ENCODE measurements at places on chromosomes 16 and 17. TPM values are rescaled to one million over a fixed set of nuclear protein-coding genes. Genes with fewer than 3 reads are reported as not detected.

Gene KCTD19
- total RNA-seq: not detected

Gene TEX19
- total RNA-seq: not detected

Gene ZNF750
- total RNA-seq: 19.3 TPM

Gene CBX8
- 6.5 TPM for total RNA-seq

Gene COA3
- 80.4 TPM for total RNA-seq

Gene HSPB9
- not detected for total RNA-seq

Gene SEPTIN1
- total RNA-seq: 8.2 TPM

DNA sequence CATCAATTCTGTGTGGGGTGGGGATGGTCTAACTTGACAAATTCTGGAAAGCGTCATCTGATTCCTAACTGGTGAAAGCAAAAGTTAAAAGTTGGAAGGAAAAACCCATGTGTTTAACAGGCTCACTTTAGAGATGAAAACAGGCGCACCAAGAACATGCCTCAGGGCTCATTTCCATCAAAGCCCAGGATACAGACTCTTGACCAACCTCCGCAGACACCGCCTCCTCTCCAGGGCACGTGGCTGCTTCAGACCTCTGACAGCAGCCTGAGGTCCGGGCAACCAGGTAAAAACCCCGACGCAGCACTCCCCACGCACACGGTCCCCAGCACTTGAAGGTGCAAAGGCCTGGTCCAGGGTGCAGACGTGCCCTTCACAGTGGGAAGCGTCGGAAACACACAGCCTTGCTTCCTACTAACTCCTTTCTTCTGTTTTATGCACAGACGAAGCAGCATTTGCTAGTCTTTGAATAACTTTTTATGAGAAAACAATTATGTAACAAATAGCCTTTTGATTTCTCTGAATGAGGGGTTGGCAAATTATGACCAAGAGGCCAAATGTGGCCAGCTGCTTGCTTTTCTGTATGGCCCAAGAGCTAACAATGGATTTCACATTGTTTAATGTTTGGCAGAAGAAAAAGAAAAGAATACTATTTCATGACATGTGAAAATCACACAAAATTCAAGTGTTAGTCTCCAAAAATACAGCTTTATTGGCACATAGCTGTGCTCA lies 44.2 kb upstream of the TRAP1 start:
- DNase-seq: no peak

DNA sequence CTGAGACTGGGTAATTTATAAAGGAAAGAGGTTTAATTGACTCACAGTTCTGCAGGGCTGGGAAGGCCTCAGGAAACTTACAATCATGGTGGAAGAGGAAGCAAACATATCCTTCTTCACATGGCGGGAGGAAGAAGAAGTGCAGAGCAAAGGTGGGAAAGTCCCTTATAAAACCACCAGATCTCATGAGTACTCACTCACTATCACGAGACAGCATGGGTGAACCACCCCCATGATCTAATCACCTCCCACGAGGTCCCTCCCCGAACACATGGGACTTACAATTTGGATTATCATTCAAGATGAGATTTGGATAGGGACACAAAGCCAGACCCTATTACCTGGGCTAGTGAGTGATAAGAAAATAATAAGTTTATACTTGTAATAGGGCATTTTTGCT lies 70.6 kb upstream of the HS3ST2 start:
- DNase-seq: no peak

DNA sequence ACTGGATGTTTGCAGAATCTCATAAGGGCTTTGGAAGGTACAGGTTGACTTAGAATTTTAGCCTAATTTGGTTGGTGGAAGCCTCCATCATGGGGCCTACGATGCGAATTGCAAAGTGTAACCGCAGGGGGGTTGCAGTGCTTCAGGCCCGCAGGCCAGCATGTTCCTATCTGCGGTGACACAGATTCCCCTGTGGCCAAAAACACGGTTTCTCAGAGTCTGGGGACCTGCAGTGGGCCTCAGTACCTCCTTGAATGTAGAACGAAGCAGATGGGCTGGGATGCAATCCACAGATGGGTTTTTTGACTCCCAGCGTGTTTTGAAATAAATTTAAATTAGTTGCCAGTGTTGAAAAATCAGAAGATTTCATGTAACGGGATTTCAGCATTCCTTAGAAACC lies 34.7 kb downstream of the KIAA0513 start:
- no peak for DNase-seq

- no peak for DNase-seq
Measured at GRCh38 chr17:42055496-42055895, 5.1 kb upstream of the C17orf113 start.

DNA sequence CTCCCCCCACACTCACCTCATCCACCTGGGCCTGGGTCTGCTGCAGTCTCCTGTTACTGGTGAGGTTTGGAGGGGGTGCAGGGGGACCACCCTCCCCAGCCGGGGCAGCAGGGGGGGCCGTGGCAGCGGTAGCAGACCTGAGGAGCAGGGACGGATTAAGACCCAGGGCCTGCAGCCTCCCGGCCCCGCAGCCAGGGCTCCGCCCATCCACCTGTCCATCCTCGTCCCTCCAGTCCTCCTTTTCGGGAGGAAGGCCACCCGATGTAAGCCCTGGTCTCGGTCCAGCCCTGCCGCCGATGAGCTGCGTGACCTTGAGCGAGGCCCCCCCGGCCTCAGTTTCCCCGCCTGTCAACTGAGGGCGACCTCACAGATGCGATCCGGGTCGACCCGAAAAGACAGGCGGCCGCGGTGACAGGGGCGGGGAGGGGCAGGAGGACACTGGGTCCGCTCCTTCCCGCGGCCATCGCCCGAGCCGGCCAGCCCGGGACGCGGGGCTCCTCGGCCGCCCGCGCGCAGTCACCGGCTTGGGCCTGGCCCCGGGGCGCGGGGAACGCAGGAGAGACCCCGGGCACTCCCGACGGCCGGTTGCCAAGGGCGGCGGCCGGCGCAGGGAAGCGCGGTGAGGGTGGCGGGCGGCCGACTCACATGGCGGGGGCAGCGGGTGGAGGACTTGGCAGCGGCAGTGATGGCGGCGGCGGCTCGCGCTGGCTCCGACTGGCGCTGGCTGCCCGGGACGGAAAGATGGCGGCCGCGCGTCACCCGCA lies at the start of gene VAMP2:
Gene VAMP2 (minus strand): TSS at position 716 of the 764 bp plus-strand sequence. CDS start 69 bp downstream, at position 647.
- peak; percentile 88 for DNase-seq

DNA sequence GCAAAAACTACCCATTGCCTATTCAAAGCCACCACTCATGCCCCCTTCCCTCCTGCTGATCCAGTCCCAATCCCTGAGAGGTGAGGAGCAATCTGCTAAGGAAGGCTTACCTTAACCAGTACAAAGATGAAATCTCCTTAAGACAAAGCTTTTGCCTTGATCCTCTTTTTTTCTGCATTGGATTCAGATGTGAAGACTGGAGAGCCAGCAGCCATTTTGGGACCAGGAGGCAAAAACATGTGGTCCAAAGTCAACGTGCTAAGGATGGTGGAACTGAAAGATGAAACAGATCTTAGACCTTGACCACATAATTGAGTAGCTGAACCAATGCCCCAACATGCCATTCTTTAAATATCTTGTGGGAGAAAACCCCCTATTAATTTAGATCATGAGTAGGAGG lies 171.4 kb downstream of the IRX5 start:
- no peak for DNase-seq

DNA sequence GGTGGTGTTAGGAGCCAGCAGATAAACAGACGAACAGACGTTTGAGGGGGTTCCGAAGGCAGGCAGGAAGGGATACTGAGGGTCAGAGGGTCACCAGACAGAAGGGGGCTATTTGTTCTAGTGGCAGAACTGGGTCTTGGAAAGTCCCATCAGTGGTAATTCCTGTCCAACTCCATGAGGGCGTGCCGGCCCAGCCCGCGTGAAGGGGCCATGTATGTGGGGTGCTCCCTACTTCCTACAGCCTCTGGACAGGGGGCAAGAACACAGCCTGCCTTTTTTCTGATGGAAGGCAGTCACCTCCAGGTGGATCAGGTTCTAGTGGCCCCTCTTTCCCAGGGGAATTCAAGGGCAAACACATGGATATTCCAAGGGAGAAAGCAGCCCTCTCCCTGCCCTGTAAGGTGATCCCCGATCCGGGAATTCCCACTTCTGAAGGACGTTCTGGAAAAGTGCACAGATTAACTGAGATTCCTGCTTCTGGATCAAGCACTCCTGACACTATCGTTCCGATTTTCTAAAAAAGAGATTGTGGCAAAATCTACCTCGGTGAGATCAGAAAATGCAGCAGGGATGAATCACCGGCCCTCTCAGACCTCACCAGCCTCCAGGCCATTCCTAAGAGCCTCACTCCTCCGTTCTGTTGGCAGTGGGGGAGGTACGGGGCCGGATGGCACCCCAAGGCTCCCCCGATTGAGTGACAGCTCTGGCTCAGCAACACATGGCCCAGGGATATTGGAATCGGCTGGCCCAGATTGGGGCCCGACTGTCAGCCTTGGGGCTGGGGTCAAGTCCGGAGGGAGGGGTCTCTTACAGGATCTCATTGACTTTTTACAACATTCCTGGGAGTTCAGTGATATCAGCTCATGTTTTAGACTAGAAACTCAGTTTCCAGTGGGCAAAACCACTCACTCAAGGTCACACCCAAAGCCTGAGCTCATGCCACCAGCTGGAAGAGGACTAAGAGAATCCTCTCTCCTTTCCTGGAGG lies 12.4 kb downstream of the STX1B start:
- no peak for DNase-seq

DNA sequence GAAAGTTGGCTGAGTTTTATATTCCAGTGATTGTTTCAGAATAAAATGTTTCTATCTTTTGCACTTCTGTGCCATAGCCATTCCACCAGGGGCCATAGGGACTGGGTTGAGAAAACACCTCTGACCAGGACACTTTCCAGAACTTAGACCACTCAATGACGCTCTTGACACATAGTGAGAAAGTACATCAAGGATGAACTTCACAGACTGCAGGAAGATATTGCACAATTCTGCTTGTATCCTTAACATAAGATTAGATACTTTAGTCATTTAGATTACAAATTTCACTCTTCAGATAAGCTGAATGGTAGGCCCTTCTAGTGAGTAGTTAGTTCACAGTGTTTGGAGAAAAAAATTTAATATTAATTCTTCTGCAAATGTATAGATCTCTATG lies 13.0 kb upstream of the MPHOSPH6 start:
- no peak for DNase-seq

GRCh38 chr16:56202036-56202435 lies 10.7 kb downstream of the GNAO1 start:
- no peak for DNase-seq

DNA sequence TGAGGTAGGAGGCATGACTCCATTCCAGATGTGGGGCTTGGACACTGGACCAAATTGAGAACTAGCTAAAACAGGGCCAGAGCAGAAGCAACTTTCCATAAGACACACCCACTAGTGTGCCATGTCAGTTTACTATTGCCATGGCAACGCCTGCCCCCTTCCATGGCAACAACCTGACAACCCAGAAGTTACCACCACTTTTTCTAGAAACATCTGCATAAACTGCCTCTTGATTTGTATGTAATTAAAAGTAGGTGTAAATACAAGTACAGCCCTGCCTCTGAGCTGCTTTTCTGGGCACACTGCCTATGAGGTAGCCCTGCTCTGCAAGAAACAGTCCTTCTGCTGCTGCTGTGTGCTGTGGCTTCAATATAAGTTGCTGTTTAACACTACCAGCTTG lies 19.5 kb upstream of the SCNN1B start:
- DNase-seq: no peak

- no peak for DNase-seq
Measured at GRCh38 chr17:1089915-1090314, 89.9 kb downstream of the ABR start.

GRCh38 chr17:9292561-9292941 lies 271.2 kb downstream of the NTN1 start:
- DNase-seq: no peak

DNA sequence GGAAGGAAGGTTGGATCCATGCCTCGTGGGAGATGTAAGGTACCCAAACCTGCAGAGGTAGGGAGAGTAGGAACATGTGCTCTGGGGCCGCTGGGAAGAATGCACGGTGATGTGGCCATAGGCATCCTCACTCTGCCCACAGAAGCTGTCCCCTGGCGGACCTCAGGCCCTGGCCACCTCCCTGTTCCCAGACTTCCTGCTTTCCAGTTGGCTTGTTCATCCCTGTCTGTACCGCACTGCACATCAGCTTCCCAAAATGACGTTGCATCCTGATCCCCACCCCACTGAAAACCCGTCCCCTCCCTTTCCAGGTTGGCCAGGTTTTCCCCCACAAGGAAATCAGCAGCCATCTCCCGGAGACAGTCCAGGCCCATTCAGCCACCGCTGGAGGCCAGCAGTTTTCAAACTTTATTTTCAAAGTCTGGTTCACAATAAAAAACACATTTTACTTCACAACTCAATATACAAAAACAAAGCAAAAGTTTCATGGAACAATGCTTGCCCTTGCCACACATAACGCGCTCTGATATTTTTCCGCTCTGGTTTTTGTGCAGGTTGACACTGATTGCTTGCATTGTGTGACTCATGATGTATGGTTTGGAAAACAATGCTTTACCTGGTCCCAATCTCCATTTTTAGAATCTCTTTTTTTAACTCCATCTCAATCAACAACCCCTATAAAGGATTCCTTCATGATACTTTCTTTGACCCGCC lies 143.0 kb downstream of the GAS7 start:
- DNase-seq: no peak

- DNase-seq: no peak
Measured at GRCh38 chr17:67931227-67931626, 65.0 kb downstream of the C17orf58 start.

DNA sequence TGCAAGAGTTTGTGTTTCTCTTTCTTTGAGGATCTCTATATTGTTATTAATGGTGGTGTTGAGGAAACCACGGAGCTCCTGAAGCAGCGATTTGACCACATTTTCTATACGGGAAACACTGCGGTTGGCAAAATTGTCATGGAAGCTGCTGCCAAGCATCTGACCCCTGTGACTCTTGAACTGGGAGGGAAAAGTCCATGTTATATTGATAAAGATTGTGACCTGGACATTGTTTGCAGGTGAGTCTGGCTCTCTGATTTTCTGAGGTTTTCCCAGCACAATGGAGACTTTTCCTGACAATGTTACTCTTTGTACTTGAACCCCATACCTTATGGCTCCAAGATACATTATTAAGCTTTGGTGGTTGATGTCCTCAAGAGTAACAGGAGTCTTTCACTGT lies 7.8 kb downstream of the ALDH3A2 start:
- DNase-seq: no peak

GRCh38 chr17:8918807-8919465 lies 46.6 kb downstream of the PIK3R5 start:
- DNase-seq: no peak

GRCh38 chr17:44786551-44787081 lies 27.8 kb downstream of the ADAM11 start:
- no peak for DNase-seq

DNA sequence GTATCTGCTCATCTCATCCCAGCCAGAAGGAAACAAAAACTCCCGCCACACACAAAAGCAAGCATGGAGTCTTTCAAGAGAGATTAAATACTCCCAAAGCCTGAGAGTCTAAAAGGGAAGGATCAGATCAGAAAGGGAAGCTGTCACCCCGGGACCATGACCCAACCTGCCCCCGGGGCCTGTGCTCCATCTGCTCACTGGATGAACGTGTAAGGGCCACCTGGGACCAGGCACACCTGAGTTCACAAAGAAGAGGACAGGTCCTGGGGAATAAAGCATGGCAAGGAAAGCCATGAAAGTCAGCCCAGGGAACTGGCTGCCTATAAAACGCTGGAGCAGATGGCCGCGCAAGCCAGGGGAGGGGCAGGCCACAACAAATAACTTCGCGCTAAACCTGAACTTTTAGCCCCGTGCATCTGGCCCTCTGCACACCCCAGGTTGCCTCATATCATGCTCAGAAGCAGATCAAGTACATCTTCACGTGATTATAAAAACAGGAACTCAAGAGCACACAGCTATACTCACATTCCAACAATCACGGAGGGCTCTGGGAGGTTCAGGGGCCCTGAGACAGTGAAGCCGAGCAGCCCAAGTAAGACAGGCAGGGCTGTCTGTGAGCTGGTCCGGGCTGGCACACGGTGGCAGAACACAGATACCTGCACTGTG lies 3.4 kb downstream of the TMEM11 start:
- no peak for DNase-seq
